ENCODE measurements at places on chromosomes 16 and 17.
A peak's percentile ranks its signal among the peaks of the same experiment; 100 is the strongest.

DNA sequence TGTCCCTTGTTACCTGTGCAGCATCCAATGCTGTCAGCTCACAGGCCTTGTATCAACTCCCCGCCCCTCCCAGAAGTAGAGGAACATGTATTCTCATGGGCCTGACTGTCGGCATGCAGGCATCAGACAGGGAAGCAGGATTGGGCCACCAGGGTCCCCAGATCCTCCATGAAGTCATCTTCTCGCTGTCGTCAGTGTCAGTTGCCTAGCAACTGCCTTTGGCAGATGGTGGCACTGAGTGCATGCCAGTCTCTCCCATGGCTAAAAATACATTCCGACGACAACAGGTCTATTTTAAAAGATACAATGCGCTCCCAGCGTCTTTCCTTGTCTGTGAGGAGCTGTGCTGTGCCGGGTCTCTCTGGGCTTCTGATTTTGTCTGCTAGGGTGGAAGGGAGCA is 36.8 kb upstream of the CES5A start:
- DNase-seq = no peak

DNA sequence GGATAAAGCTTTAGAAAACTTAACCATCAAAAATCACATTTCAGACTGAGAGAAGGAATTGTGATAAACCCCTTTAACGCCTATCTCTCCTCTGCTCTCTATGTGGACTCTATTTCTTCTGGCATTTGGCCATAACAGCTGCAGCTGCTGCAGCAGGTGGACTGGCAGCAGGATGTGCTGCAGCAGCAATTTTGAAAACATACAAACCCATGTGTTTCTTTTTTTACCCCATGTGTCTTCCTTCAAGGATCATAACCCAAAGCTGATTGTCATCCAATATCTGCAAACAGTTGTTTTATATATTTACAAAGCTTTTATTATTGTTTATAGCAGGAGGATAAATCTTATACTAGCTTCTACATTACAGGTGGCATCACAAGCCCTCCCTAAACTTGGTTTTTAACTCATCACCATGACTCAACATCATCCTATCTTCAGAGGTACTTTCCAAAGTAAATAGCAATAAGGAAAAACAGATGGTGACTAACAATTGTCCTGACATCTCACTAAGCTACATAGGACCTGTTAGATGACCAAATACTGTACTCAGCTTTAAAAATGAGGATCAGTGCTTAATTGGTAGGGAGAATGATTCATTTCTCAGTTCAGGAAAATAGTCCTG is 14.5 kb upstream of the KRTAP9-2 start:
- DNase-seq = no peak

DNA sequence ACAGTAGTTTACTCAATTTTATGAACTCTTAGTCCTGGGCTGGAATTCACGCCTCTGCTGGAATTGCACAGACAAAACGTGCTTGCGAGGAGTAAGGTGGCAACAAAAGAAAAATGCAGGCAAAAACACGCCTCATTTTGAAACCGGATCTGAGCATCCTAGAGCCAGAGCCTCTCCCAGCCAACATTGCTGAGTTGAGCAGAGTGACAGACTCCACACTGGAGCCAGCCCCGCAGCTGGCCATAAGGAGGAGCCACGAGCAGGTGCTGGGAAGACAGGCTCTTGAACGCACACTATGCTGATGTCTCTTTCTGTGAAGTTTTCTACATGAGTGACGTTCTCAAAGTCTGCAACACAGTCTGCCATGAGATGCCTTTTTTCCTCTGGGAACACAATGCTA is 14.6 kb upstream of the HSBP1 start:
- no peak for DNase-seq

DNA sequence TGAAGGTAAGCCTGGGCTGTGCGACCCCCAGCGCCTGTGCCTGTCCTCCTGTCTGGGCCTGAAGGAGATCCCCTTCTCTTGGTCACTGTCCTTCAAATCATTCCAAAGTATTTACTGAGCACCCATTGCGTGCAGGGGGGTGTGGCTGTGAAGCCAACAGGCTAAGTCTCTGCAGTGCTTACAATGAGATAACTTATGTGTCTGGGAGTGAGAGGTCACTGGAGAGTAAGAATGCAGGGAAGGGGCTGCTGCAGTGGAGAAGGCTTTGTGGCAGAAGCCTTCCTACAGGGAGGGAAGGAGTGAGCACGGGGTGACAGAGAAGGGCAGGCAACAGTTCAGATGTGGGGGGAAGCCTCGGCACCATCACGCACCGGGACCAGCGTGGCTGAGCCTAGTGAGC is 11.2 kb upstream of the SMIM5 start:
- no peak for DNase-seq

DNA sequence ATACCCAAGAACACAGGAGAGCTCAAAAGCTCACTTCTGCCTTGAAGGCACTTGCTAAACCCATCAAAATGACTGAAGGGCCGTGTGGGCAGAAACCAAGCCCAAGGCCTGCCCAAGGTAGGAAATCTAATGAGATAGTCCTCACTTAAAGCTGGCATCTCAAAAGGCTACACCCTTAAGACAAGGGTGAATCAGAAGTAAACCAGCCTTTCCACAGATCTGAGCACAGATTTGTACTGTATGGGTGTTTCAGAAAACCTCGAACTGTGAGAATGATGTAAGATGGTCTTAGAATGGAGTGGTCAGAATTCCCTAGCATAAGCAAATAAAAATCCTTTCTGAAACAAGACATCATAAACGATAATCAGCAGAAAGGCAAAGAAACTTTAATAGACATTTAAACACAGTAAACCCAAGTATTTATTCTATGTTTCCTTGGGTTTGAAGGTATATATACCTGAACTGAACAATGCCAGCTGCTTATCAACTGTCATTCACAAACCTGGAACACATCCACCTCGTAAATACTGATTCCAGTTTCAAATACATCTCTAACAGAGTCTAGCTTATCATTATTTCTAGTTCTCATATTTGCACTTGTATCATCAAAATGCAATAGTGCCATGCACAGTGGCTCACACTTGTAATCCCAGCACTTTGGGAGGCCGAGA is 37.8 kb downstream of the GLG1 start:
- no peak for DNase-seq

- DNase-seq = no peak
Observed at GRCh38 chr16:50393416-50393815, 24.6 kb upstream of the BRD7 start.

DNA sequence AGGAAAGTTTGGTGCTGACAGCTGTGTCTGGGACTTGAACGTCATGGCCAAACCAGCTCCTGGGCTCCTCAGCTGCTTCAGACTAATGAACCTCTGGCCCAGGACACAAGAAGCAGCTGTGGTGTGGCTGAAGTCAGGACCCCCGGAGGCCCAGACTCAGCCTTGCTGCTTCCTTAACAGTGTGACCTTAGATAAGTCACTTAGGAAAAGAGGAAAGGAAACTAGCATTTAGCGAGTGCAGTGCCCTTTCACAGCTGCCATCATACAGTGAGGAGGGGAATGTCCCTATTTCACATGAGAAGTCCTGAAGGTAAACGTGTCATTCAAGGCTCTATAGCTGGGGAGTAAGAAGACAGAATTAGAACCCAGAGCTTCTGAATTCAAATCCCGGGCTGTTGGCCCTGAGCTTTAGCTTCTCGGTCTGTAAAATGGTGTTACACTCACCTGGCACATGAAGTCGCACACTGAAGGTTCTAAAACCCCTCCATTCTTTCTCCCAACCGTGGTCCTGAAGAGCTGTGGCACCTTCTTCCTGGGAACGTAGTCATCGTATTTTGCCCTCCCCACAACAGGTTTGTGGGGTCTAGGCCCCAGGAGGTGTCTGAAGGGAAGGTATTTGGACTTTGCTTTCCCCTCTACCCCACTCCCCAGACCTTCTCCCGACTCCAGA is 910 bp upstream of the RAMP2 start:
- DNase-seq = no peak

- DNase-seq = no peak
Observed at GRCh38 chr17:72192800-72193192, 72.0 kb downstream of the SOX9 start.

GRCh38 chr16:31334934-31335333 is 20.0 kb upstream of the ITGAX start:
- DNase-seq = no peak

- peak; percentile 29 for DNase-seq
Observed at GRCh38 chr16:71537643-71538042, 11.4 kb downstream of the CHST4 start.

- no peak for DNase-seq
Observed at GRCh38 chr17:930258-930657, 49.3 kb downstream of the NXN start.

DNA sequence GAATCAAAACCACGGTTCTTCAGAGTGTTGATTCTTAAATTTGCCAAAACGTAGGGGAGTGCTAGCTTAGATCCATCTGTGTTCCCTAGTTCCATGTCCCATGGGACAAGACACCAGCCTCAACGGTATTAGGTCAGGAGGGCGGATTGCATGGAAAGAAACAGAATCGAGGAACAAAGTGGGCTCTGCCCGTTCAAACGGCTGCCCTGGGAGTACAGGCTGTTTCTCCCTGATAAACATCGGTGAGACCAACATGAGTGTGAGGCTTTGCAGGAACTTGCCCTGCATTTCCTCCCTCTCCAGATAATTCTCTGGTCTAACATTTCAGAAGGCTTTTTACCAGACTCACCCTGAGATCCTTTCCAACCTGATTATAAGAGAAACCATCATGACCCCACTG is 82.2 kb downstream of the MRM3 start:
- DNase-seq = no peak

DNA sequence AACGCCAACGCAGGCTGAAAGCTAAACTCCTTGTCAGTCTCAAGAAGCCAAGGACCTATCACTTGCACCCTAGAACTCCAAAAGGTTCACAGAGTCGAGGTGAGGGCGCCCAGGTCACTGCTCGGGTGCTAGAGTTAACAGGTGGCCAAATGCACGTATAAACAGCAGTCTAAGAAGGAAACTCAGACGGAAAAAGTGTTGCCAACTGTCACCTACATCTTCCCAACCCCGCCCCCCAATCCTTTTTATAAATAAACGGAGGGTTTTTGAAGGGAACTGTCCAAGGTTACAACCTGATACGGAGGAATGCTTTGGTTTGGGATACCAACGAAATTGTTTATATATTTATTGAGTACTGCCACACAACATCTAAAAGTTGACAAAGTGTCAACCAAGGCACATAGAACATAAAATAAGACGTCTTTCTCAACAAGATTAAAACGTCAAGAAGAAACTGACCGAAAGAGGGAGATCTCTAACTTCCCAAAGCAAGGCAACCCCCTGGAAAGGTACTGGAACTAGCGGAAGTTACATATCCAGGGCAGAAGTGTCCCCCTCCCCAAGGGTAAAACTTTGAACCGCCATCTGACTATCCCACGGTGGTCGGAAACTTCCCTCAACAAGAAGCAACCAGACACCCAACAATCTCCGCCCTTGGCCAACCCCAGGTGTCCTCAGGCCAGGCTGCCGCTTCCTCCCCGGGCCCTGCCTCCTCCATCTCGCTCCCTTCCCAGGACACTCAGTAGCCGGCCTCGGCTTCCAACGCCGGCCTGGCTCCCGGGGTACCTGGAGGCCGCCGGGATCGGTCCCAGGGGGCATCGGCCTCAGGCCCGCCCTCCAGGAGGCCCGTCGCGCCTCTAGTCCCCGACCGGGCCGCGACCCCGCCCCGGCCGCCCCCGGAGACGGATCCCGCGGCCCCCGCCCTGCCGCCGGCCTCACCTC is 982 bp downstream of the SPAG9 start:
- peak; percentile 52 for DNase-seq

DNA sequence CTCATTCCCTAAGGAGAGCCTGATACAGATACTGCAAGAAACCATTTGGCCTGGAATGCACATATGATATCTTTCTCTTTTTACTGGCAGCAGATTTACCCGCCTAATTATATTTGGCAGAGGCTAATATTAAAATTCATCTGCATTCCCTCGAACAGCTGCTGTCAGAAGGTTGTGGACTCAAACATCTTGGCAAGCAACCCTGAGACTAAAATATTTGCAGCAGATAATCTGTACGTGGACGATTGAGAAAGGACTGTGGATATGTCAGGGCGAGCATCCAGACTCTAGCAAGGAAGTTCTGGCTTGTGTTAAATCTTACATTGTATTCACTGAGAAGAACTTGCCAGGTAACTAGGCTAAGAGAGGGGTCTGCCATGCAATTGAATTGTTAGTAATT is 65.2 kb downstream of the SNX20 start:
- DNase-seq = no peak

DNA sequence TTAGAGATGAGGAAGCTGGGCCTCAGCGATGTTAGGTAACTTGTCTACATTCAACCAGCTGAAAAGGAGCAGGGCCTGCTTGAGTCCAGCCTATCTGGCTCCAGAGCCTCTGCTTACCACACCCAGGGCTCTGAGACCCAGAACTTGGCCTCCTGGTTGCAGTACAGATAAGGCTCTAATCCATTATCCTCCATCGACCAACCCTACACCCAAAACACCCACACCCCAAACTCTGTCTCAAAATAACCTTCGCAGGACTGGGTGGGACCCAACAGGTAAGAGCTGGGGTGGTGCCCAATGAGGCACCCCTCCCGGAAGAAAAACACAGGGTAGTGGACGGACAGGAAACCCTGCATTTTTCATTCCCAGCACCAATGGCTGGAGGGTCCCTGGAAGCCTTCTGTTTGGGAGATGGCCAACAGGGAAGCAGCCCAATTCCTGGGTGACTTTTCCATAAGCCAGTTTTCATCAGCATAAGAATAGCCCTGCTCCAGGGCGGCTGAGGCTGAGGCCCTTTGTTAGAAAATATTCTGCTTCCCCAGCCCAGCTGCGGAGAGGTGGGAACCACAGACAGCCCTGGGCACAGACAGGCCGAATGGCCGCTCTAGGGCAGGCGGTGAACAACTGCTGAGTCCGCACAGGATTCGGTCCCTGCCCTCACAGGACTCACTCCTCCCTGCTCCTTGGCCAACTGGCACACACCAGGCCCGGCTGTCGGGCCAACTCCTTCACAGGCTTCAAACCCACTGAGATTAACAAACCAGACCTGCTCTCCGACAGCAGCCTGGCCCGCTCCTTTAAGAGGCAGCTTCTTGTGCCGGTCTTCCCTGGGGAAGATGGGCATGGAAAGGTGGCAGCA is 9.8 kb downstream of the SMIM5 start:
- no peak for DNase-seq

DNA sequence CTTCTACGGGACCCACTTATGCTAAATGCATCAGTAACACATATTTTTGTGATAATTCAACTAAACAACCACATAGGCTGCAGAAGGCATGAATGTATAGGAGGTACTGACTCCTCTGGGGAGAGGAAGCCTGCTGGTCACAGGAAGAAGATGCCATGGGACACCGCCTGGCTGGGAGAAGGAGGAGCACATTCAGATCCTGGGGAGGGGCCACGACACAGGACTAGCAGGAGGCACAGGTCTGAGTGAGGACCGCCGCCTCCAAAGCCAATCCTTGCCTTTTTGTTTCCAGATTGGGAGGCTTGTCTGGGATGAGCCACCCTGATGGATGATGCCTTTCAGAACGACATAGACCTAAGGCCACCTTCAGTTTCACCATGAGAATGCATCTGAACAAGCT is 34.6 kb downstream of the MBTPS1 start:
- DNase-seq = no peak

- DNase-seq = peak; percentile 85
Observed at GRCh38 chr16:50665128-50665878, 15.8 kb downstream of the SNX20 start.

Data from CD4-positive, alpha-beta T cell treated with Interleukin-21 for 1 hour (primary cell).